ENCODE measurements at places on chromosomes 12 and 14. TPM values are rescaled to one million over a fixed set of nuclear protein-coding genes. Genes with fewer than 3 reads are reported as not detected.

DNA sequence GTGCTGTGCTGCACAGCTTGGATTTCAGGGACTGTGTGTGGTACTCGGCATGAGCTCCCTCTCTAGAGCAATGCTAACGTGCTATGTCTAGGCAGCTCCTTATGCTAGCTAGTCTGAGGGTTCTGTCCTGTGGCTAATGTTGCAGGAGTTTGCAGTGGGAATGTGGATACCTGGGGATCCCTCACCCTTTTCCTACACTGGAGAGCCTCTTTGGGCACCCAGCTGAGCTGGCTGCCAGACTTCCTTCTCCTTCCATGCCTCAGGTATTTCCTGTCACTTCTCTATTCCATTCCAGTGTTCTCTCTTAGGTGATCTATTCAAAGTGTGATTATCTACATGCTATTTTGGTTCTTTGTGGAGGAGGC lies 64.9 kb downstream of the FBXO33 start:
- no peak for DNase-seq

DNA sequence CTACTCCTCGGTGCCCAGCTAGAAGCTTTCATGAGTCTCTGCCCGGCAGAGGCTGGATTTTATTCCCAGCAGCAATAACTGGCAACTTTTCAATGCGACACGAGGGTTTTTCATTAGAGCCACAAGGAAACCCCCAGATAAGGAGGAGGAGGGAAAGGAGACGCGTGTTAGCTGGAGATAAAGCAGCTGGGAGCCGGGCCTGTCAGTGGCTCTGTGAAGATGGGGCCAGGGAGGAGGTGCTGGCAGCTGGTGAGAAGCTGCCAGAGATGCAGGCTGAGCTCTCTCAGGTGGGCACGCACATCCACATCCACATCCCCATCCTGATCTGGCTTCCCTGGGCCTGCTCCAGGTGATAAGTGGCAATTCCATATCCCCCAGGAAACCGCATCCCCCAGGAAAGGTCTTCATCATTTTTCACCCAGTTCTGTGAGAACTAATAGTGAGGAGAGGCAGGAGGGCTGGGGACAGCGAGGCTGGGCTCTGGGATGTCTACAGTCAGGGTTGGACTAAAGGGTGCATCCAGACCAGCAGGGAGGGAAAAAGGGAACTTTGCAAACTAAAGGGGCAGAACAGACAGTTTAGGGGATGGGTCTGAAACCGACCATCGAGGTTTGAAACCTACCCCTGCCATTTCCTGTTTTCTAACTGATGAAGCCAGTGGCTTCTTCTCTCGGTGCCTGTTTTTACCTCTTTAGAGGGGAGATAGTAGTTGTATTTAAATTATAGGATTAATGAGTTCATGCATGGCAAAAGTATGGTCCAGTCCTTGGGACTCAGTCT lies 413.2 kb downstream of the DPF3 start:
- no peak for DNase-seq

- DNase-seq, result no peak
Observed at GRCh38 chr12:52742196-52742580, 35.0 kb downstream of the KRT76 start.

DNA sequence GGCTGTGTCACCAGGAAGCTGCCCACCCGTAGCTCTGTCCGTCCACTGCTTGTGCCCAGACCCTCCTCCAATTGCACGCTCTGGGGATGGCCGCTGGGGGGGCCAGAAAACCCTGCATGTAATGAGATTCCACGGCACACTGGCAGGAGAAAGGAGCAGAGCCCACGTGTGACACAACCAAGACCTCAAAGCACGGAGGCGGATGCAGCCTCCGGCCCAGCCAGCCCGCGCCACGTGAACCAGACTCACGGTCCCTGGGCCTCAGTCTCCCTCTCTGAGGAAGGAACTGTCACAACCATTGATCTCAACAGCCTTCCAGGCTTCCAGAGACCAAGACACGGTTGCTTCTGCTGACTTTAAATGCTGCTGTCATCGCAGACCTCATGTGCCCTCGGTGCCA lies 14.4 kb downstream of the ANHX start:
- no peak for DNase-seq

GRCh38 chr12:83244001-83244400 lies 557.3 kb downstream of the TMTC2 start:
- no peak for DNase-seq

GRCh38 chr12:71731439-71732356 lies 23.0 kb upstream of the RAB21 start:
- no peak for DNase-seq

- DNase-seq, result no peak
Observed at GRCh38 chr12:124497039-124497438, 70.4 kb downstream of the NCOR2 start.

The CMKLR1 gene
- total RNA-seq, result not detected

Measured in activated CD4-positive, alpha-beta T cell treated with anti-CD3 and anti-CD28 coated beads, Interleukin-2, amount 10 ng/mL, durations not matched to agents 24 days and 14 days (primary cell).